ENCODE measurements at places on chromosomes 1 and 21. TPM values are rescaled to one million over a fixed set of nuclear protein-coding genes. Genes with fewer than 3 reads are reported as not detected.

GRCh38 chr1:80392529-80392928 is 1386.0 kb upstream of the ADGRL4 start:
- H3K4me1 ChIP-seq = no peaks in the 10 kb centered on the region
- no peak for DNase-seq
- H3K27ac ChIP-seq = no peak overlapping the region
- H3K27me3 ChIP-seq = no peaks in the 10 kb centered on the region
- no peaks in the 10 kb centered on the region for H3K36me3 ChIP-seq

Gene OR2T35
- total RNA-seq = not detected

Gene TEKT2
- 1.2 TPM for total RNA-seq

- peaks cover 4% of the 10 kb centered on the region for H3K4me1 ChIP-seq
- no peaks in the 10 kb centered on the region for H3K36me3 ChIP-seq
- DNase-seq = peak; percentile 53
- no peaks in the 10 kb centered on the region for H3K27me3 ChIP-seq
- peak overlapping the region; percentile 26 for H3K27ac ChIP-seq
- H3K4me3 ChIP-seq = no peak overlapping the region
Measured at GRCh38 chr1:151340870-151341754, 5.9 kb downstream of the RFX5 start.

Gene MEX3A
- total RNA-seq = 13.3 TPM

DNA sequence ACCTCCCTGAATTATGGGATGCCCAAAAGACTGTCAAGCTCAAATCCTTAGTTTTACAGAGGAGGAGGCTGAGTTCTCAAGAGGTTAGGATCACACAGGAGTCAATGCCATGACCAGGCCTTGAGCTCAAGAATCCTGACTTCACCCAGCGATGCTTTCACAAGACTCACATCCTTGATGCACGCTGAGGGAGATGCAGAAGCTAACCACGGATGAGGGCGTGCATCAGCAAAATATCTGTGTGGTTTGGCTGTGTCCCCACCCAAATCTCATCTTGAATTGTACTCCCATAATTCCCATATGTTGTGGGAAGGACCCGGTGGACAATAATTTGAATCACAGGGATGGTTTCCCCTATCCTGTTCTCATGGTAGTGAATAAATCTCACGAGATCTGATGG is 133.2 kb downstream of the KCNJ6 start:
- no peaks in the 10 kb centered on the region for H3K27me3 ChIP-seq
- DNase-seq = no peak
- H3K27ac ChIP-seq = no peak overlapping the region
- no peak overlapping the region for H3K4me3 ChIP-seq

Gene GABRD
- total RNA-seq = not detected

DNA sequence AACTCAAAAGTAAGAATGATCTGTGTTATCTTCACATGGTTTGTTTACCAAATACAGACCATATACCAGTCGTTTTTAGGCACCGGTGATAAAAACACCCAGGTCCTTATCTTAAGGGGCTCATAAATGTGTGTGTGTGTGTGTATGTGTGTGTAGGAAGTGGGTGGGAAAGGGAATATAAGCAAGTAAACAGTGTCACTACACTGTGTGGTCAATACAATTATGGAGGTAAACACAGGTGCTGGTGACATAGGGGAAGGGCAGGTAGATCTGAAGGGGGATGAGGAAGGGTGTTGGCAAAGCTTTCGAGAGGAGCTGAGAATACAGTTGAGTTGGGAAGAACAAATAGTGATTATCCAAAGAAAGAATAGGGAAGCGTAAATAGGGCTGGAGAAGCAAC is 19.1 kb upstream of the MRPS6 start:
- no peak overlapping the region for H3K4me3 ChIP-seq
- H3K4me1 ChIP-seq = no peaks in the 10 kb centered on the region
- H3K36me3 ChIP-seq = no peaks in the 10 kb centered on the region
- H3K27ac ChIP-seq = no peak overlapping the region

DNA sequence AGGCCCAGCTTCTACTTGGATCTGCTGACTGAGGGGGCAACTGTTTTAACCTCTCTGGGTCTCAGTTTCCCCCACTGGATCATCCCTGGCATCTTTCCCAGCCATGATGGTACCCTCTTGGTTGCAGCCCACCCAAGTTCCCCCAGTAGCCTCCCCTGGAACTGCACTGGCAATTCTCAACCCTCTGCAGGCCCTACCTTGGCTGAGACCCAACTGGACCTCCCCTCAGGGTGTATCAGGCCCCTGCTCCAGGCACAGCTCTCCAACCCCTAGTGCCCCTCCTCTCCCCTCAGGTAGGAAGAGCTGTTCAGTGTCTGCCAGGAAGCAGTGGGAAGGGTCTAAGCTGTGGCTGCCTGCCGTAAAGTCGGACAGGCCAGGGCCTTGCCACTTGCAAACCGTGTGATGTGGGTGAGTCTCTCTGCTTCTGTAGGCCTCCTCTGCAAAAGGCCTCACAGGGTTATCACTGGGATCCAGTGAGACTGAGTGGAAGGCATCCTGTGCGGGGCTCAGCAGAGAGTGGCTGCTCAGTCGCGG is 32.1 kb downstream of the RHBG start:
- H3K4me3 ChIP-seq = no peak overlapping the region
- H3K36me3 ChIP-seq = no peaks in the 10 kb centered on the region
- DNase-seq = no peak
- no peaks in the 10 kb centered on the region for H3K4me1 ChIP-seq
- no peak overlapping the region for H3K27ac ChIP-seq

GRCh38 chr1:160189649-160190625 is at the start of gene CASQ1:
Gene CASQ1 (plus strand): TSS chr1:160190575. CDS start chr1:160190752, 177 bp downstream.
- H3K27me3 ChIP-seq = no peaks in the 10 kb centered on the region
- peak; percentile 47 for DNase-seq
- H3K36me3 ChIP-seq = no peaks in the 10 kb centered on the region
- H3K4me1 ChIP-seq = peaks cover 5% of the 10 kb centered on the region
- H3K4me3 ChIP-seq = no peak within 1 kb of the TSS

DNA sequence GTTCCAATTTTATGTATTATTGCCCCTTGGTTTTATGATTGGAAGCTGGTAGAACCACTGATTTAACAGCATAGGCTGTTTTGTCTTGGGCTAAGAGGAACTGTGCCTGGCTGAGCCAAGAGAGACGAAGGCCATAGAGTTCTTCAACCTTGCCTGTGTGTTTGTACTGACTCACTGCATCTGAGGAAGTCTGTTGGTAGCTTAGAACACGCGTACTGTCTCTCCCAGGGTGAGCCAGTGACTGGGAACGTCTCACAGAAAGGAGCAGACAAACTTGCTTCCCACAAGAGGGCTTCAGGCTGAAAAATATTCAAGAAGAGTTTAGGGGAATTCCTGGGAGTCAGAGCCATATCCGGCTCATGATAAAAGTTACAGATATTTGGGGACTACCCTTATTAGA is 14.9 kb downstream of the TMEM51 start:
- no peak for DNase-seq
- no peaks in the 10 kb centered on the region for H3K36me3 ChIP-seq
- H3K27me3 ChIP-seq = no peaks in the 10 kb centered on the region
- no peak overlapping the region for H3K27ac ChIP-seq
- H3K4me1 ChIP-seq = no peaks in the 10 kb centered on the region

DNA sequence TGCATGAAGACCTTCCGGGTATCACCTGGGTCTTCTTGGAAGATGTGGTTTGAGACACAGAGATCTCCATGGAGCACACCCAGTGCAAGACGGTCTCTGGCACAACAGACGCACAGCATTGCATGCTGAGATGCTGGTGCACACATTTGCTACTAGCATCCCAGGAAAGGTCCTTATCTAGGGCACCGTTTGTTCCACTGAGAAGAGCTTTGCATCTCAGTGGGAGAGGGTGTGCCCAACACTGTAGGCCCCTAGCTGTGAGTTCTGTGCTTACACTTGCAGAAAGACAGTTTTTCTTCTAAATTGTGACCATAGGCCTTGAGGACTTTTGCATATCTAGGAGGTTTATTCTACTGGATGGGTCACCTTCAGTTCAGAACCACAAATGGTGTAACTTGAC is 554.1 kb downstream of the MATN1 start:
- no peak for DNase-seq
- no peaks in the 10 kb centered on the region for H3K27me3 ChIP-seq
- no peaks in the 10 kb centered on the region for H3K36me3 ChIP-seq
- H3K4me3 ChIP-seq = no peak overlapping the region
- H3K27ac ChIP-seq = no peak overlapping the region

DNA sequence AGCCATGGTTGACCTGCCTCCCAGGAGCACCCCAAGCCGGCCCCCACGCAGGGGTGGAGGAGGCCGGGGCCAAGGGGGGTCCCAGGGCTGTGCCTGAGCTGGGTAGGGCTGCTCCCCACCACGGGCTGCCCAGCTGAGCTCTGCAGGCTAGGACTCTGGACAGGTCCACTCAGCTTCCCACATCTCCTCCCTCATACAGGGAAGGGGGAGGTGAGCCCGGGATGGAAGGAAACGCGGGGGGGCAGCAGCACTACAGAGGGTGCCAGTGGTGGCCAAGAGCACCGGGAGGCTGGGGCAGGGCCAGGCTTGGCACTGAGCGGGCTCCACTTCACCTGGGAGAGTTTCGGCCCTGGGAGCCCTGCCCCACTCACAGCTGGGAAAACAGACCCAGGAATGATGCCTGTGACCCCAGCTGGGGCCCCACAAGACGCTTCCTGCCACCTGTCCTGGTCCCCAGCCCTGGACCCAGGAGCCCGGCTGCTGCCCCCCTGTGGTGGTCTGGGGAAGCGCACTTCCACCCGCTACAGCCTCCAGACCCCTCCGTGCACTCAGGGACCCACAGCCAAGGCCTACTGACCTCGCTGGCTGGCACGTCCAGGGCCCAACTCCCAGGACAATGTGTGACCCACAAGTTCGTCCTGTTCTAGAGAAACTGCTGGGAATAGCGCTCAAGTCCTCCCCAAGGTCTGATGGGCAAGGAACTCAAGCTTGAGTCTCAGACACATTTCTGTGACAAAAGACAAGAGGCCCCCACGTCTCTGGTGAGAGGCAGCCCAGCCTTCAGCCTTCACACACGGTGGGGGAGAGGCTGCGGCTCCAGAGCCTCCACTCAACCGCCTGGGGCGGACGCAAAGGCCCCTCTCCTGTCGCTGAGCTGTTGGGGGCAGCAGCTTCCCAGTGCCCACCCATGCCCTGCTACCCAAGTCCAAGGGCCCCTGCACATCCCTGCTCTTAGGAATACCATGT is 3.0 kb downstream of the AURKAIP1 start:
- H3K27me3 ChIP-seq = no peaks in the 10 kb centered on the region
- no peaks in the 10 kb centered on the region for H3K36me3 ChIP-seq
- H3K27ac ChIP-seq = peak overlapping the region; percentile 58
- no peak overlapping the region for H3K4me3 ChIP-seq
- peaks cover 17% of the 10 kb centered on the region for H3K4me1 ChIP-seq
- peak; percentile 77 for DNase-seq

Gene JAM2
- total RNA-seq = 85.5 TPM

GRCh38 chr1:197101978-197102377 is 34.9 kb upstream of the F13B start:
- H3K4me1 ChIP-seq = no peaks in the 10 kb centered on the region
- H3K4me3 ChIP-seq = no peak overlapping the region
- no peak overlapping the region for H3K27ac ChIP-seq
- no peak for DNase-seq
- no peaks in the 10 kb centered on the region for H3K27me3 ChIP-seq

DNA sequence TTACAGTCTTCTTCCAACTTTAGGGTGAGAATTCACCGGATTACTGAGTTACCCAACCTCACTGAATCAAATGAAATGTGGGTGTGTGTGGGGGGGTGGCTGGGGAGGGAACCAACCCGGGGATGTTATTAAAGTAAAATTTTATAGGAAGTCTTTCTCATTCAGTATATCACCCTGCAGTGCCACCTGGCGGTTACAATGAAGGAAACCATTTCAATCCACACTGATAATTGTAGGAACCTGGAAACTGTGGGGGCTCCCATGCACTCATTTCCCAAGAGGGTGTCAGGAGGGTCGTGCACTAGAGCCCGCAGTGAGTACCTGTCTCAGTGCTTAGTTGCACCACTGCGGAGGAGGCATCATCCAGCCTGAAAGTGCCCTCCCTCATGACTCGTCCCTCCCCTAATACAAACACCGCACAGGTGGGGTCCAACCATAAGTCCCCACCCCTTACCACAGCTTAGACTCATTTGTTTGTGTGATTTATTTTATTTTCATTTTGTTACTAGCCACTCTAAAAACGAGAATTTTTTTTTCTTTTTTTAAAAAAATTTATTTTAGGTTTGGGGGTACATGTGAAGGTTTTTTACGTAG is 29.1 kb upstream of the IGSF5 start:
- H3K4me3 ChIP-seq = no peak overlapping the region
- peak; percentile 22 for DNase-seq
- H3K27ac ChIP-seq = no peak overlapping the region
- H3K36me3 ChIP-seq = no peaks in the 10 kb centered on the region

Gene LCE2A
- not detected for total RNA-seq

DNA sequence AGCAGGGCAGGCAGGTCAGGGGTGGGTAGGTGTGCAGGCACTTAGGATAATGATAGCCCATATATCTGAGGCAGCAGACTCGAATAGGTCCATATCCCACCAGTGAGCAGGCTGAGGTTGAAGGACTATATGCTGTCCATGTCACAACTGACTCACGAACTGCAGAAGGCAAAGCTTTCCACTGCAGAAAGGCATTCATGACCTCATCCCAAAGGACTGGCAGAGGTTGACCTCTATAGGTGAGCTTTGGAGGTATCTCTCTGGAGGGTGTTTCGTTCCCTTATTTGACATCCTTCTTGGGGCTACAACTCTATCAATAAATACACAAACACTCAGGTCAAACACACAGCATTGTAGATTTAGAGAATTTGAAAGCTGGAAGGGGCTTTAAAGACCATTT is 42.8 kb upstream of the MARK1 start:
- H3K4me3 ChIP-seq = no peak overlapping the region
- no peaks in the 10 kb centered on the region for H3K4me1 ChIP-seq

Gene HAO2
- total RNA-seq = not detected

Gene TEX50
- total RNA-seq = not detected

DNA sequence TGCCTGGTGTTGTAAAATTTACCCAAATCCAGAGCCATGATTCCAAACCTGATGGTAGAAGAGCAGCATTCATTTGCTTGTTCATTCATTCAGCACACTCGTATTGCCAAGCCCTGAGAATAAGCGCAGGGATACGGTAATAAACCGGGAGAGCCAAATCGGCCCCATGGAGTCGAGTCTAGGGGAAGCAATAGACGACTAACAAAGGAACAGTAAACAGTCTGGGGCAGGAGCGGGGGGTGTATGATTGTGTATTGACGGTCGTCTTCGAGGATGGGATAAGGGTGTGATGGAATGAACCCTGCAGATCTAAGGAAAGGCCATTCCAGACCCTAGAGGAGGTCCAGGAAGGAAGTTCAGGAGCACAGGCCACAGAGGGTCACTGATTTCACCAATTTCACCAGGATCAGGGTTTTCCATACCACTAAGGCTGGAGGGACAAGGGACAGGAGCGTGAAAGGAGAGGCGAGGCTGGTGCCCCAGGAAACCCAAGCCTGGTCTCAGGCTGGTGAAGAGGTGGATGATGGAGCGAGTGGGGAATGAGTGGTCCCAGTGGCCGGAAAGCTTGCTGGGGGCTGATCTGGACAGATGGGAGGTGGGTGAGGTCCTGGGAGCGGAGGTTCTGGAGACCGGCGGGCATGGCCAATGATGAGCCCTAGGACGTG is 61.1 kb upstream of the PDE9A start:
- H3K4me1 ChIP-seq = no peaks in the 10 kb centered on the region
- no peak overlapping the region for H3K27ac ChIP-seq
- no peaks in the 10 kb centered on the region for H3K36me3 ChIP-seq
- DNase-seq = no peak
- H3K4me3 ChIP-seq = no peak overlapping the region

Gene TRAPPC3
- total RNA-seq = 10.6 TPM

Gene SGIP1
- 2.8 TPM for total RNA-seq

Gene NSL1
- 48.2 TPM for total RNA-seq

Gene ATP8B2
- total RNA-seq = 123 TPM
